Stimulated activated CD8-positive, alpha-beta memory T cell treated with anti-CD3 and anti-CD28 coated beads, Interleukin-2, amount 100 ng/mL, for 1 hour (primary cell): ENCODE measurements at places on chromosomes 6 and 20.

- no peak for DNase-seq
Measured at GRCh38 chr6:40406175-40406574, 181.0 kb downstream of the LRFN2 start.

DNA sequence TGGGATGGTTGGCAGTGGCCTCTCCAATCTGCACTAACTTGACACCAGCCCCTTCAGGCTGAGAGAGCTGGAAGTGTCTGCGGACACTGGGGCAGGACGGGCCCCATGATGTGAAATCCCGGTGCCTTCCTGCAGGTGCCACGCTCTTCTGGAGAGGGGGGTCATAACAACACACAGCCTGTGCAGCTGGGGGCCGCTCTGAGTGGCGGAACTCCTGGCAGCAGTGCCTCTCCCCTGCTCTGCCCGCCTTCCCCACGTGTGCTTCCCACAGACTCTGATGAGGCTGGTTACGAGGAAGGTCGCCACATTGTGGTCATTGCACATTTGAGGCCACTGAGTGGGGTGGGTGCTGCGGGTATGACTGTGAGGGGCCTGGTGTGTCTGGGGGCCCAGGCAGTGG, 145.2 kb downstream of the DTNBP1 start:
- DNase-seq: no peak

GRCh38 chr6:93453956-93454355, 34.6 kb upstream of the EPHA7 start:
- no peak for DNase-seq

DNA sequence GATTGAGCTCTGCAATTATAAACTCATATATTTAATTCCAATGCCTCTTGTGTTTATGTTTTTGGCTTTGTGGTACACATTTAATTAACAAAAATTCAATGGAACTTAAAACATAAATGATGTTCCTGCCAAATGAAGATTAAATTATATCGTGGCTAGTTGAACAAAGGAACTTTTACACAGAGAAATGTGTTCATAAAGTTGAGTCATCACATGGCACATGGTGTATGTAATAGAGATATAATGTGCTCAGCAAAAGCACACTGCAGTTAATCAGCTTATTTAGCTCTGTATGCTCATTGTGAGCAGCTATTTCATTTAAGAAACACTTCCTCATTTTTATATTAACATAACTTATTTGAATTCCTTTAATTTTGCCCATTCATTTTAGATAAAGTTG, 1295.6 kb upstream of the CITED2 start:
- no peak for DNase-seq

- no peak for DNase-seq
Measured at GRCh38 chr6:14875481-14876063, 370.3 kb upstream of the JARID2 start.

DNA sequence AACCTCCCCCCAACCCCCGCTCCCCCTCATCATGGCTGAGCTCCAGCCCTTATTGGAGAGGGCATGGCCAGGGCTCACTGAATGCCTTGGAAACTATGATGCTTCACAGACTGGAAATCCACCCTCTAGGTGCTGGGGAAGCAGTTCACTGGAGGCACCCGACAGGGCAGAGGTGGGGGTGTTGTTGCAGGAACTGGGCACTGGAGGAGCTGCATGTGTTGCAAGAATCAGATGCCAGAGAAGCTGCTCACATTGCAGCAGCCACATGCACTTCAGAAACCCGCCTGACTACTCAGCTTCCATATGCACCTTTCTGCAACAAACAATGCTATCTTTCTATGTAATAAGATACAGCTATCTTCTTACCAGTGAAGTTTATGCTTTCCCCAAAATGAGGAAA, 7.9 kb upstream of the TBPL1 start:
- DNase-seq: no peak

DNA sequence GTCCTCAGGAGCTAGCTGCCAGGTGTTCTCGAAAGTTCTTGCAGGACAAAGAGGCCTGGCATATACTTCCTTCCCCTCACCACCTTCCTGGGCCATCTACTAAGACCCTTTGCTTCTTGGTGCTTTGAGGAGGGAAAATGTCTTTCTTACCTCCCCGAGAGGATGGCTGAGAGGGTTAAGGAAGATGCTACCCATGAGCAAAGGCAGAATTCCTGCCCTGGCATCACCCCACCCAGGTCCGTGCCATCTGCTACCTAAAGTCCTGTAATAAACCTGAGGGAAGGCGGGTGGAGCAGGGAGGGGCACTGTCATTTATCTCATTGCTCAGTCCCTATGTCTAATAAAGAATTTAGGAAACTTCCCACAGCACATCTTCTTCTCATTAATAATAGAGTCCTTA, 16.2 kb downstream of the GFOD1 start:
- DNase-seq: no peak

- peak; percentile 42 for DNase-seq
Measured at GRCh38 chr20:35663516-35664465, 909 bp downstream of the CPNE1 start.

GRCh38 chr20:25005661-25006060, 13.1 kb upstream of the APMAP start:
- DNase-seq: no peak

DNA sequence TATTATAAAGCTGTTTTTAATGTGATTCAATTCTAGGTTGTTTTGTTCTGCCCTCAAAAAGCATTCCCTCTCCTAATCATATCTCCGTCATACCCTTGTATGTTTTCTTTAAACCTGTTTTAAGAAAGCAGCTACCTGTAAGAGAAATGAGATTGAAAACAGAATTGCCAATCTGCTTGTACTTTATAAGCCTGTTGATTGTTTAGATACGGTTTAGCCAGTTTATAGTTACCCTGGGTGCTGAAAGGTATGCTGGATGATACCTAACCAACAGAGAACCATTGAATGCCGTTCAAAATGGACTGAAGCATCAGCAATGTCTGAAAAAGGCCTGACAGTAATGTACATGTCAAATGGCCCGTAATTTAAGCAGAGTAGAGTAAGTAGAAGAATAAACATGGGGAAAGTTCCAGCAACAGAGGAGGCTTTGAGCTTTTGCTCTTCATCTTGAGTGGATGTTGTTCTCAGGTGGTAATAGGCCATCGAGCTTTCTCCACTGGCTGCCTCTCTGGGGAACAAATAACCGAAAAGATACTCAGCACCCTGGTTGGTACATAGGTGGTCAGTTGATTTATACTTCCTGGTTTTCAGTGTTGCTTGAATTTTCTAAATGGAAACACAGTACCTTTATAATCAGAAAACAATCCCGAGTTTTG, 27.5 kb downstream of the PTPN1 start:
- DNase-seq: no peak
